EL (cell line): ENCODE measurements at places on chromosomes 16 and 17.
A peak's percentile ranks its signal among the peaks of the same experiment; 100 is the strongest.

GRCh38 chr17:50027172-50027880 is 28.6 kb upstream of the ITGA3 start:
- DNase-seq: peak; percentile 99

- DNase-seq: no peak
These were observed 57.1 kb downstream of the ENGASE start for GRCh38 chr17:79131701-79132100.

DNA sequence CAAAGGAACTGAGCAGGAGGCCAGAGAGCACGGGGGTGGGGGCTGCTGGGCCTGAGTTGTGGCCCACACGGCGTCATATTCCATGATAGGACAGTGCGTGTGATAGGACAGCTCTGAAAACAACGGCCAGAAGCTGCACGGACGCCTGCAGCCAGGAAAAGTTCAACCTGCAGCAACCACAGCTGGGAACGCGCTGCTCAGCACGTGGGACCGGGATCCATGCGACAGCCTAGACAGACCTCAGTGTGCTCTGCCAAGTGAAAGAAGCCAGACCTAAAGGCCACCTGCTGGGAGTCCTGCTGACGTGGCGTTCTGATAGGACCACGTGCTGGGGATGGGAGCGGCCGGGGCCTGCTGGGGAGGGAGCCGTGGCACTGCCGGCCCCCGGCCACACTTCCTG is 21.6 kb downstream of the CTU2 start:
- no peak for DNase-seq

GRCh38 chr16:53341792-53342191 is 92.5 kb upstream of the RBL2 start:
- DNase-seq: no peak

DNA sequence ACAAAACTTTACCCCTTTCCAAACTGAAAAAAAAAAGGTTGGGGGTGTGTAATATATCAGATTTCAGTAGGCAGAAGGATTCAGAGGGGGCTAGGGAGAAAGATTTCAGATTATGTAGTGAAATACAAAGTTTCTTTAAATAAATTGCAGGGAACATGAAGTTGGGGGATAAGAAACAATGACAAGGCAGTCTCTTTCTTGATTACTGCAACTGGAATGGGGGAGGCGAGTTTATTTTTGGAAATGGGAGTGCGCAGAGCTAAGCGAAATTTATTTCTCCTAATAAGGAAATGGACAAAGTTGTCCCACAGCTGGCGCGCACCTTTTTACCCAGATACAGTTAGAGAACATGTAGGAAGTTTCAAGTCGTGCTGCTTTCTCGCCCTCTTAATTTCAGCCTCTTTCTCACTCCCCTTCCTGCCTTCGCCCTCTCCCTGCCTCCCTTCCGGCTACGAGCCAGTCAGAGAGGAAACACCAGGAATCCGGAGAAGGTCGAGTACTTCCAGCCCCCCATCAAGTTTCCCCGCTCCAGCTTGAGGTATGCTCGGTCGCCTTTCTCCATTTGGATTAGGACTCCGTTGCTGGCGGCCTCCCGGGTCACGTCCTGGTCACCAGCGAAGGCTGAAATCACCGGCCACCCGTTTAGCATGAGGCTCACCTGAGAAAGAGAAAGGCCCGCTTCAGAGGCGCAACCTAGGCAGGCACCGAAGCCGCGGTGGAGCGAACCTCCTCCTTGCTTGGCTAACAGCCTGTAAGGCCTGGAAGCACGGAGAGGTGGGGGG is 2.5 kb downstream of the CBLN1 start:
- no peak for DNase-seq

GRCh38 chr17:72120642-72121163 is at the start of gene SOX9:
Gene SOX9, plus strand, starts transcription at chr17:72121020. Its CDS starts 372 bp downstream, at chr17:72121392.
- peak; percentile 96 for DNase-seq

GRCh38 chr17:20987511-20987910 is 55.3 kb downstream of the USP22 start:
- DNase-seq: no peak

DNA sequence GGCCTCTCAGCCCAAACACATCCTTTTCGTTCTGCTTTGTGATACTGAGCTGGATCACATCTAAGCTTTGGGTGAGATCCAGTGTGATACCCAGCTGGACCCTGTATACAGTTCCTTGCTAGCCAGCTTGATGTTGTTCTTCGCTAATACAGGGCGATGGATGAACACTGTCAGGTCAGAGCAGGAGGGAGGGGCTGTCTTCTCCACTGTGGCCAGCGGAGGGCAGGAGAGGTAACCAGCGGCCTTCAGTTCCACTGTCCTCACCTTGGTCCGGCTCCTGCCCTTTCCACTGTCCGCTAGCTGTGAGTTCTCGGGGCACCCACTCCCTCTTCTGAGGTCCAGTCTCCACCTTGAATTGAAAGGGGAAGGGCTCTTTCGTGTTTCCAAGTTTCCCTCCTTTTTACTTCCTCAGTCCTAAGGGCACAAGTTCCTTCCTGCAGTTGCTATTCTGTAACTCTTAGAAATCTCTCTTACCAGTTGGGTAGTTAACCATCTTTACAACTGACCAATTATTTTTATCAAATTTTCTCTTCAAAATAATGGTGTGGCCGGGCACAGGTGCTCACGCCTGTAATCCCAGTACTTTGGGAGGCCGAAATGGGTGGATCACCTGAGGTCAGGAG is 3.0 kb upstream of the ZNF213 start:
- peak; percentile 38 for DNase-seq

DNA sequence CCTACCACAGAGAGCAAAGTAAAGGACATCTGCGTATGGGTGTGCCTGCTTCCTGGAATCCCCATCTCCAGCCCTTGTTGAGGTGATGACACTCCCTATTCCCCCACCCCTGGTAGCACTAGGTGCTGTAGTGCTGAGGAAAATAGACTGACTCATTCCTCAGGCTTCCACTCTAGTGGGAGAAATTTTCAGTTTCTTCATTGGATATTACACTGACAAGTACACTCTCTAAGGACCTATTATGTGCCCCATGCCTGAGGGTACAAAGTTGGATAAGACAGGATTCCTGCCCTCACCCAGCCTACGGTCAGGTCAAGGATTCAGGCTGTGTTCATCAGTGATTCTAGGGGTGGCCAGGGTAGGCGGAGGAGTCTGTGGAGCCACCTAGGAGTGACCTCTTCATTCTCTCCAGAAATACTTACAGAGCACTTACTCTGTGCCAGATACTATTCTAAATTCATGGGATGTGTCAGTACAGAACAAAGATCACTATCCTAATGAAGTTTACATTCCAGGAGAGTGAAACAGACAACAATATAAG is 4.5 kb upstream of the ZC3H7A start:
- DNase-seq: peak; percentile 68

GRCh38 chr17:80384078-80384960 is 30.6 kb upstream of the ENDOV start:
- DNase-seq: no peak

GRCh38 chr16:88047462-88047861 is 96.2 kb downstream of the BANP start:
- DNase-seq: no peak

DNA sequence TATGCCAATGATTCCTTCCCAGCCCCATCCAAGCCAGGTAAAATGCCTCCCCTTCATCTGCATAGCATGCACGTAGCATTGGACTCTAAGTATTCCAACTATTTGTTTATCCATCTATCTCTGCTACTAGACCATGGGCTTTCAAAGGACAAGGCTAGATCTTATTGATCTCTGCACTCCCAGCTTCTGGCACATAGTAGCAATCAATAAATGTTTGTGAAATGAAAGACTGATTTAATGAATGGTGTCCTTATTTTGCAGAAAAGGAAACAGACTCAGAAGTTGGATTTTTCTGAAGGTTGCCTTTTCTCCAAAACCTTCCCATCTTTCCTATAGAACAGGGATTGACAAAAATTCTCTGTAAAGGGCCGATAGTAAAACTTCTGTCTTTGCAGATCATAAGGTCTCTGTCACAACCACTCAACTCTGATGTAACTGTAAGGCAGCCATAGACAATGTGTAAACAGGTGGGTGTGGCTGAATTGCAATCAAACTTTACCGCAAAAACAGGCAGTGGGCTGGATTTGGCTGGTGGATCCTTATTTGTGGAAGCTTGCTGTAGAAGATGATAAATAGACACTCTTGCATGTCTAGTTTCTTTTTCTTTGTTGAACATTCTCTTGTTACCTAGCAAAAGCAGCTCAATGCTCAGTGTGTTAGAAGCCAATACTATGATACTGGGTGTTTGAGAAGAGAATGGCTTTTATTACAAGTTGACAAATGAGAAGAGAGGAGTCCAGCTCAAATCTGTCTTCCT is 7.6 kb upstream of the CMTR2 start:
- DNase-seq: no peak

GRCh38 chr17:307741-308507 is 44.7 kb downstream of the RPH3AL start:
- no peak for DNase-seq

DNA sequence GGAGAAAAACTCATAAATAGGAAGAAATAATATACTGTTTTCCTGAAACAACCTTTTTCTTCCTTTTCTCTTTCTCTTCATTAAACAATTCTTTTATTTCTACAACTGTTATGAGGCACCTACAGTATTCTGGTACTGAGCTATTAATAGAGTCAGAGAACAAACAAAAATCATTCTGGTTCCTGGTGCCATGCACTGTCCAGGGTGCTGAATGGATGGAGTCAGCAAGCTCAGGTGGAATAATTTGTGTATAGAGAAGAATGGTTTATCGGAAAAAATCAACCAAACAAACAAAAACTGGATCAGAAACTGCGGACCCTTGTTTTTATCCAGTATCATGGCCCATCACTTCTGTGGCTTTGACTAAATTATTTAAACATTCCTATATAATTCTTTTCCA is 430.3 kb upstream of the GOT2 start:
- DNase-seq: peak; percentile 4

DNA sequence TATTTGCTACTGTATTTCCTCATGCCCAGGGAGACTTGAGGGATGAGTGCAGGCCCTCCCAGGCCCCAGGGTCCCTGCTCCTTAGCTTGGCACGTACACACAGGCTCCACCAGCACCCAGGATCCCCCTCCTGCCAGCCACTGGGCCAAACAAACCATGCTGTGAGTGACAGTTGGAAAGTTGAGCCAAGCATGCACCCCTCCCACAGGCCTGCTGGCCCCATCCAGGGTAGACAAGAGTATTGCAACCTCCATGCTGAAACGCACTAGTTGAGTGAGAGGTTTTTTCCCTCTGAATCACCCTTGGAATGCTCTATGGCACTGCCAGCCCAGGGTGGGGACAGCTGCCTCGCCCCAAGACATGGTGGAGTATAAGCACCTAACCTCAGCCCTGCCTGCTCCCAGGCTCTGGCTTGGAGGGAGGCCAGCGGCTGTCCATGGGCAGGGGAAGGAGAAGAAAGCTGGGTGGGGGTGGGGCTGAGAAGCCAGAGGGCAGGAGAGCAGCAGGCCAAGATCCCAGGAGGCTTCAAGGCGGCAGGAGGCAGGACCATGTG is 49.6 kb downstream of the PITPNM3 start:
- peak; percentile 73 for DNase-seq

- no peak for DNase-seq
These were observed 79.4 kb downstream of the PRKCA start for GRCh38 chr17:66381701-66382362.

DNA sequence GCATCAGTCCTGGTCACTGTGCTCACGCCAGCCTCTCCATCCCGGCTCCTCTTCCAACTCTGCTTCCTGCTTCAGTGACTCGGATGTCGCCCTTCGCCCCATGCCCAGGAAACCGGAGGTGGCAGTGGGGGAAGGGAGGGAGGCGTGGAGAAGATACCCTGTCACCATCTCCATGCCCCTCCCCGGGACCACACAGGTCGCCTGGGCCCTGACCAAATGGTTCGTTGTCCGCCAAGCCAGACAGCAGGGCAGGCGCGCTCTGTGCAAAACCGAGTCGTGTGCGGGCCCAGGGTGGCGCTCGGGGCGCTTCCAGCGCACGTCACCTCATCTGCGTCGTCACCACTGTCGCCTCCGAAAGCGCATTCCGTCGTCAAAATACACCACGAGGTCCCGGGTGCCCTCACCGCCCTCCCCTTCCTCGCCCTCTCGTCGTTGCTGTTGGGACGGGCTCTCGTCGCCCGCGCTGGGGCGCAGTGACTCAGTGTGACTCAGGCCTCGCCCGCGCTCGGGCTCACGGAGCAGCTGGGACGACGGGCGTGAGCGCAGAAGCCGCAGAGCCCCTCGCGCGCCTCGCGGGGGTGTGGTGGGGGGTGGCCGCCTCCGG is 39.2 kb downstream of the ZNF778 start:
- peak; percentile 71 for DNase-seq

- DNase-seq: no peak
These were observed 16.3 kb downstream of the SNX11 start for GRCh38 chr17:48123776-48124388.

- no peak for DNase-seq
These were observed 63.4 kb downstream of the BRIP1 start for GRCh38 chr17:61799812-61800484.

- no peak for DNase-seq
These were observed 286.9 kb downstream of the NPIPA8 start for GRCh38 chr16:18049547-18050133.

- no peak for DNase-seq
These were observed 27.9 kb upstream of the RAI1 start for GRCh38 chr17:17653343-17653742.

DNA sequence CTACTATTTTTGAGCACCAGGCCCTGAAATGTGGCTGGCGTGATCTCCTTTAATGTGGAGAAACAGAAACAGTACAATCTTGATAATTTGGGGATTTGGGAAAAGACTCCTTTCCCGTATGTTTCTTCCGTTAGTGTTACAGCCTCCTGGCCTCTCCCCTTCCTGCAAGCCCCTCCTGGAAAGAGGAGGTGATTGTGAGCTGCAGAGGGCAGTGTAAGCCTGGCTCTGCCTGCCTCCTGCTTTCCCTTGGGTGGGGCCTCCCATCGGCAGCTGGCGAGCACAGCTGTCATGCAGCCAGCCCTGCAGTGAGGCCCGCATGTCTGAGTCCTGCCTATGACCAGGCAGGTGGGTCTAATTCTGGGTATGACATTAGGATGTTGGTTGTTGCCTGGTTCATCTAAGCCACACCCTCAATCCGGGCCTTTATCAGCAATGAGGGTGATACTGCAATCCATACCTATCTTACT is 48.7 kb upstream of the WSB1 start:
- DNase-seq: peak; percentile 79

GRCh38 chr17:77288115-77288619 is 147.4 kb downstream of the SEC14L1 start:
- no peak for DNase-seq

- DNase-seq: no peak
These were observed 240 bp downstream of the WBP2 start for GRCh38 chr17:75854881-75855309.

GRCh38 chr17:50683434-50684287 is 24.1 kb downstream of the ANKRD40 start:
- DNase-seq: no peak

DNA sequence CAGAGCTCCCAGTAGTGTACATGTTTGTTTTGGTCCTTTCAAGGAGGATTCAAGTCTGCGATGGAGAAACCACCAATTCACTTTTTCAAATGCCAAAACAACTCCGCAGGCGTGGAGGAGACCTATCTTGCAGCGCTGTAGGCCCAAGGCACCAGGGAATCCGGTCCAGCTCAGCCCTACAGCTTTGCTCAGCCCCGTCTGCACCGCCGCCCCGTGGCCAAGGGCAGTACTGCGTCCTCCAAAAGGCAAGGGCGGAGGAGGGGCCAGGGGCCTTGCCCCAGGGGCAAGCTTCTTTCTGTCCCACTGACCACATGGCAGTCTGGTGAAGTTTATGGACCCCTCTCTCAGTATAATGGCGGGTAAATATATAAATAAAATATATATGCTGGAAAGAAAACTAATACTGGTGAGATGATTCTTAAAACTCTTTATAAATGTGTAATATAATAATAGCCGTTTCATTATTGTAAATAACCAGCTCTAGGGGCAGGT is 709 bp upstream of the CD300LG start:
- peak; percentile 68 for DNase-seq

GRCh38 chr16:528111-529011 is 849 bp downstream of the CAPN15 start:
- DNase-seq: peak; percentile 88

GRCh38 chr16:83233153-83233552 is 574.6 kb upstream of the HSBP1 start:
- peak; percentile 6 for DNase-seq
